ENCODE measurements at places on chromosomes 7 and 10.

- no peak for DNase-seq
These were observed 675.6 kb downstream of the REEP3 start for GRCh38 chr10:64196638-64197315.

DNA sequence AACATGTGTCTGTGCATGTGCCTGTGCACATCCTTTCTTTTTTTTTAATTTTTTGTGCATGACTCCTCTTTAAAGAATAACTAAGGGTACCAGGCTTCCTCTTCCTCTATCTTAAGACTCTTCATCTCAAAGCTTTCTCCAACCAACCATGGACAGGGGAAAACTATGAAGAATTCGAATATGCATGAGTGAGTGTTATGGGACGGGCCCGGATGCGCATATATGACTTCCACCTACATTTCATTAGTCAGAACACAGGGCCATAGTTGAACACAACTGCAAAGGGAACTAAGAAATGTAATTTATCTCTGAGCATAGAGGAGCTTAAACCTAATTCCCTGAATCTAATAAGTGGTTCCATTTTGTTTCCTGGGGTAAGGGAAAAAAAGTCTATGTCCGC lies 270.3 kb upstream of the SORCS1 start:
- DNase-seq, result no peak

DNA sequence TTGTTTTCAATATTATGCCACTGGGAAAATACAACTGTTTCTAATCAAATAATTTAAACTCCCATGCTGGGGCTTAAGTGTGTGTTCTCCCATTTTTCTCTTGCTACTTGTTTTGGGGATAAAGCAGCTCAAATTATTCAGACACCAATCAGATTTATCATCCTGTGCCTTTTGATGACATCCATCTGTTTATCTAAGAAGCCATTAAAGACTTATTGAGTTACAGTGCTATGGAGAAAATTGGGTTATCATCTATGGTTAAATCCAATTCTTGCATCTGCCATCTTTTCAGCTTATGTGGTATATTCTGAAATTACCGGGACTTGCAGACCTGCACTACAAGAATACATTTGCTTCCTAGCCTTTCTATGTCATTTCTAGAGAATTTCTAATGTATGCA lies 401.2 kb downstream of the GFRA1 start:
- no peak for DNase-seq

DNA sequence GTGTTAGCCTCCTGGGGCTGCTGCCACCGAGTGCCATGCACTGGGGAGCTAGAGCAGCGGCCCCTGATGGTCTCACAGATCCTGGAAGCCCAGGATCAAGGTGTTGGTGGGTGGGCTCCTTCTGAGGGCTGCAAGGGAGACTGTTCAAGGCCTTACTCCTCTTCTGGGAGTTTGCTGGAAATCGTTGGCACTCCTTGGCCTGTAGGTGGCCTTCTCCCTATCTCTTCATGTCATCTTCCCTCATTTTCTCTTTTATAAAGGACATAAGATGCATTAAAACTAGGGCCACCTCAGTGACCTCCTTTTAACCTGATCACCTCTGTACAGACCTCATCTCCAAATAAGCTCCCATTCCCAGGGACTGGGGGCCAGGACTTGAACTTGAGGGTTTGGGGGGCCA lies 27.0 kb upstream of the ZNF862 start:
- no peak for DNase-seq

GRCh38 chr10:110241407-110241806 lies 34.0 kb downstream of the MXI1 start:
- DNase-seq, result no peak

- no peak for DNase-seq
These were observed 6.7 kb downstream of the PLAC9 start for GRCh38 chr10:80139265-80139664.
